Stomach (tissue), 19 donors: ENCODE measurements at places on chromosomes 7 and 10. TPM values are rescaled to one million over a fixed set of nuclear protein-coding genes. Genes with fewer than 3 reads are reported as not detected.

The CELF2 gene
- 37.7 TPM for total RNA-seq

GRCh38 chr7:81158189-81158588 lies 239.3 kb upstream of the SEMA3C start:
- H3K4me3 ChIP-seq = no peak overlapping the region
- no peak for DNase-seq
- H3K36me3 ChIP-seq = no peaks in the 10 kb centered on the region
- H3K27ac ChIP-seq = no peak overlapping the region
- peaks cover 8% of the 10 kb centered on the region for H3K4me1 ChIP-seq

DNA sequence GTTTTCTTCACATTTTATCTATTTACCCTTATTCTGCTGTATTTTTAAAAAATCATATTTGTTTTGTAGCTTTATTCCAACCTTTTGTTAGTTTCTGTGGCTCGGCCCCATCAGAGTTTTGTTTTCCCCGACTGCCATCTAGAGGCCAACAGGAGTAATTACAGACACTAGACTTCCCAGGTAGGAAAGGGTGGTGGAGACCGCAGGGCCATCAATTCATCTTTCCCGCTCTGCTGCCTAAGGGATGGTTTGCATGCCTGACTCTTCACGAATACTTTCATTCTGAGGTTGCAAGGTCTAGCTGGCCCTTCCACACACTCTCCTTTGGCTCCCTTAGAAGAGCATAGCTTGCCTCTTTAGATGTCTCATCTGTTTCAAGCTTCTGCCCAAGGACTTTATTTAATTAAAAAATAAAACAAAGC lies 38.3 kb downstream of the LYZL2 start:
- peaks cover 6% of the 10 kb centered on the region for H3K4me1 ChIP-seq
- DNase-seq = no peak
- H3K27ac ChIP-seq = no peak overlapping the region
- H3K27me3 ChIP-seq = no peaks in the 10 kb centered on the region
- H3K4me3 ChIP-seq = no peak overlapping the region
- no peaks in the 10 kb centered on the region for H3K36me3 ChIP-seq

The BZW2 gene
- total RNA-seq = 85.8 TPM

- no peaks in the 10 kb centered on the region for H3K36me3 ChIP-seq
- no peak overlapping the region for H3K27ac ChIP-seq
- DNase-seq = no peak
- no peak overlapping the region for H3K4me3 ChIP-seq
- H3K27me3 ChIP-seq = no peaks in the 10 kb centered on the region
Measured at GRCh38 chr7:84188786-84189405, 5.7 kb downstream of the SEMA3A start.

The PLPP4 gene
- total RNA-seq = not detected

- no peaks in the 10 kb centered on the region for H3K36me3 ChIP-seq
- DNase-seq = no peak
Measured at GRCh38 chr10:124952123-124952522, 10.2 kb downstream of the ZRANB1 start.

DNA sequence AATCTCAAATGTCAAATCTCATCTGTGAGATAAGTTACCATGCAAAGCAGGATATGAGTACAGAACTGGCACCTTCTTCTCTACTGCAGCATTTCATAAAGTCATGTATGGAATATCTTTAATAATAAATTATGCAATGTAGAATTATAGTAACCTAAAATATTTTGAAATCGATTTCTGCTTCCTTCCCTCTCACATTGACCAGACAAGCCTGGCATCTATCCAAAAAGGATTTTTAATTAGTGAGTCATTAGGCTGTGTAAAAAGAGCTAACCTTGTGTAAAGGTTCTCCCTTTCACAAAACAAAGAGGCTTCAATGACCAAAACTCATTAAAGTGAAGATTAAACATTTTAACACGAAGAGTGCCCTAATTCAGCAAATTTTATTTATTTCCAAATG lies 48.8 kb upstream of the EXOC6 start:
- no peaks in the 10 kb centered on the region for H3K4me1 ChIP-seq
- H3K36me3 ChIP-seq = no peaks in the 10 kb centered on the region
- no peak overlapping the region for H3K27ac ChIP-seq
- no peak overlapping the region for H3K4me3 ChIP-seq

GRCh38 chr10:20254078-20254477 lies 437.8 kb downstream of the PLXDC2 start:
- no peaks in the 10 kb centered on the region for H3K36me3 ChIP-seq
- no peaks in the 10 kb centered on the region for H3K4me1 ChIP-seq
- no peaks in the 10 kb centered on the region for H3K27me3 ChIP-seq
- no peak for DNase-seq
- no peak overlapping the region for H3K27ac ChIP-seq

The PLEKHS1 gene
- 2.9 TPM for total RNA-seq

DNA sequence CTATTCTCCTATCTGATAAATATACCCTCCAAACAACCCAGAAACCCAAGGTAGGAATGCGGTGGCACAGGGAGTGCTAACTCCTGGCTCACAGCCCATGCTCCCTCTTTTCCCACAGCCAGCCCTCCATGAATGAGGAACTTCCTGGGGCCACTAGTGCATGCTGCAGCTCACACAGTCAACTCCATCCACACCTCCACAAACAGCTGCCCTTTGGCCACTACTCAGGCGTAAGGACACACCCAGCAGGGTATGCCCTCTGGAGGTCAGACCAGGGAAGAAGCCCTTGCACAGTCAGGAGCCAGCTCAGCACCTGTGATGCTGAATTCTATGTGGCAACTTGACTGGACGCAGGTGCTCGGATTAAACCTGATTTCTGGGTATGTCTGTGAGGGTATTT lies 85.2 kb upstream of the PIK3CG start:
- peak; percentile 53 for DNase-seq
- peaks cover 14% of the 10 kb centered on the region for H3K4me1 ChIP-seq
- H3K27me3 ChIP-seq = no peaks in the 10 kb centered on the region
- no peak overlapping the region for H3K4me3 ChIP-seq
- H3K36me3 ChIP-seq = no peaks in the 10 kb centered on the region

DNA sequence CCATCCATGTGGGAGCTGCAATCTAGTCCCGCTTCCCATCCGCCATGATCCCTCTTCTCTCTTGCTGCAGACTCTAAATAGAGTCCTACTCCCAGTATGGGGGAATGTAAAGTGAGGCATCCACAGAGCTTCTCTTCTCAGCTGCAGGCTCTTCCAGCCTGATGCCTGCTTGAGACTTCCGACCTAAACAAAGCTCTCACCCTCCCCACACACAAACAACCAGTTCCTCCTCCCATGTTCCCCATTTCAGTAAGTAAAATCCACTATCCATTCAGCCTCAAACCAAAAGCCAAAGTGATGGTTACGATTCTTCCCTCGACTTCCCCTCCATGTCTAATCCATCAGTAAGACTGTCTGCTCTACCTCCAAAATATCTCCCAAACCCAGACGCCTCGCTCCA lies 108.2 kb upstream of the NFE2L3 start:
- no peaks in the 10 kb centered on the region for H3K27me3 ChIP-seq
- no peaks in the 10 kb centered on the region for H3K4me1 ChIP-seq
- no peak overlapping the region for H3K4me3 ChIP-seq
- DNase-seq = no peak
- H3K27ac ChIP-seq = no peak overlapping the region
- no peaks in the 10 kb centered on the region for H3K36me3 ChIP-seq

- no peak overlapping the region for H3K4me3 ChIP-seq
Measured at GRCh38 chr7:18667466-18667865, 171.9 kb downstream of the HDAC9 start.

The EFCAB10 gene
- 1.5 TPM for total RNA-seq

DNA sequence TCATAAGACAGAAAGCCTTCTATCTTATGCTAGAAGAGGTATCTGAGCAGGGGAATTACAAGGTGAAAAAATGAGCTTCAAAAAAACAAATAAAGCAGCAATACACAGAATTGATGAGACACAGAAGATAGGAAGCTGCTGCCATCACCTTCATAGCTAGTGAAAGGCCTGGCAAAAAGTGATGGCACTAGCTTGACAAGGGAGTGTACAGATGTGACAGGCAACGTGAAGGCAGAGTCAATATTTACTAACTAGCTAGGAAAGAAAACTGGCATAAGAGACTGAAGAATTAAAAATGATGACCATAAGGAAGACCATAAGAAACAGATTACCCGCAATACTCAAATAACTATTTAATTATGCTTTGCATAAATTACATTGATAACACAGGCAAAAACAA lies 9.4 kb downstream of the GPR22 start:
- no peak overlapping the region for H3K27ac ChIP-seq
- H3K27me3 ChIP-seq = no peaks in the 10 kb centered on the region
- DNase-seq = no peak
- H3K4me3 ChIP-seq = no peak overlapping the region
- H3K4me1 ChIP-seq = no peaks in the 10 kb centered on the region
- H3K36me3 ChIP-seq = no peaks in the 10 kb centered on the region

DNA sequence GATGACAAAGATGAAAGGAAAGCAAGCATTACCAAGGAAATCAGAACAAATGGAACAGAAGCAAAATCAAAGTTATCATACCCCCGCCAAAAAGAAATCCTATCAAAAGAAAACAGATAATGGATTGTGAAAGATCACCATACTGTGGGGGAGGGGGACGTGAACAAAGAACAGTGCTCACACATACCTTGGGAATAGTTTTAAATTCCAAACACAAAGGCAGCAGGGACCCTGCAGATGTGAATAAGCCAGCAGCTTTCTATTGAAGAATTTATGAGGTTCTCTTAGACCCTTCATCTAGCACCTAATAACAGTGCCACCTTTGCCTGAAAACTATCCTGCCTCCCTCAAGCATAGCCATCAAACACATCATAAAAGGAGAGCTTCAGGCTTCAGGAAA lies 94.0 kb downstream of the AKR1D1 start:
- DNase-seq = no peak
- no peak overlapping the region for H3K4me3 ChIP-seq
- no peak overlapping the region for H3K27ac ChIP-seq
- no peaks in the 10 kb centered on the region for H3K27me3 ChIP-seq
- no peaks in the 10 kb centered on the region for H3K4me1 ChIP-seq

DNA sequence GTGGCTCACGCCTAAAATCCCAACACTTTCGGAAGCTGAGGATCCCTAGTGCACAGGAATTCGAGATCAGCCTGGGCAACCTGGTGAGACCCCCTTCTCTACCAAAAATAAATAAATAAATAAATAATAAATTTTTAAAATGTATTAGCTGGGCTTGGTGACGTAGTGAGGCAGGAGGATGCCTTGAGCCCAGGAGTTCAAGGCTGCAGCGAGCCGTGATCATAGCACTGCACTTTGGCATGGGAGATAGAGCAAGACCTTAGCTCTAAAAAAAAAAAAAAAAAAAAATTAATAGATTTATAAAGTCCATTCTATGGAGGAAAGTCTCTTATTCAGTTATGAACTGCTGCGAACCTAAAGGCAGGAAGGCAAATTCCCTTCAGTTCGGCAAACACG lies 1.1 kb upstream of the PTPN12 start:
- no peak for DNase-seq
- H3K4me1 ChIP-seq = peaks cover 31% of the 10 kb centered on the region
- H3K36me3 ChIP-seq = no peaks in the 10 kb centered on the region
- H3K27me3 ChIP-seq = no peaks in the 10 kb centered on the region

The AGR3 gene
- not detected for total RNA-seq

The SLC16A9 gene
- total RNA-seq = 0.43 TPM

- no peaks in the 10 kb centered on the region for H3K4me1 ChIP-seq
- no peak overlapping the region for H3K27ac ChIP-seq
- H3K36me3 ChIP-seq = no peaks in the 10 kb centered on the region
- no peak overlapping the region for H3K4me3 ChIP-seq
- no peaks in the 10 kb centered on the region for H3K27me3 ChIP-seq
Measured at GRCh38 chr10:51377070-51377931, 303.0 kb downstream of the PRKG1 start.

GRCh38 chr10:132131581-132132420 lies 54.9 kb upstream of the DPYSL4 start:
- H3K4me1 ChIP-seq = no peaks in the 10 kb centered on the region
- no peaks in the 10 kb centered on the region for H3K36me3 ChIP-seq
- peaks cover 18% of the 10 kb centered on the region for H3K27me3 ChIP-seq
- DNase-seq = no peak
- no peak overlapping the region for H3K27ac ChIP-seq

The HECW1 gene
- 11.1 TPM for total RNA-seq

DNA sequence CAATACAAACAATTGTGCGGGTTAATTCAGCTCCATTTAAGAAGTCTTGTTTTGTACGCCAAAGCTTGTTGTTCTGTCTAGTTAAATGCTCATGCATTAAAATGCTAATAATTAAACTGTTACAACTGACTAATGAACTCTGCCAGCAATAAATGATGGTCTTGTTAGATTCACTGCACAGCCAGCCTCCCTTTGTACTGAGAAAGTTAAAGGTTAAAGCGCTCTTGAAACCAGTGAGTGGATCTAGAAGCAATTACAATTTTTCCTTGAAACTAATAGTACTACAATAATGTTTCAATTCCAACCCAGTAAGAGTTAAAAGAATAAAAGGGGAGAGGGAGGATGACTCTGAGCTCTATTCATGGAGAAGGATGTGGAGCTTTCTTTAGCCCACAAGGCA lies 233.0 kb downstream of the EMX2 start:
- no peak overlapping the region for H3K4me3 ChIP-seq
- DNase-seq = no peak
- H3K27ac ChIP-seq = no peak overlapping the region

DNA sequence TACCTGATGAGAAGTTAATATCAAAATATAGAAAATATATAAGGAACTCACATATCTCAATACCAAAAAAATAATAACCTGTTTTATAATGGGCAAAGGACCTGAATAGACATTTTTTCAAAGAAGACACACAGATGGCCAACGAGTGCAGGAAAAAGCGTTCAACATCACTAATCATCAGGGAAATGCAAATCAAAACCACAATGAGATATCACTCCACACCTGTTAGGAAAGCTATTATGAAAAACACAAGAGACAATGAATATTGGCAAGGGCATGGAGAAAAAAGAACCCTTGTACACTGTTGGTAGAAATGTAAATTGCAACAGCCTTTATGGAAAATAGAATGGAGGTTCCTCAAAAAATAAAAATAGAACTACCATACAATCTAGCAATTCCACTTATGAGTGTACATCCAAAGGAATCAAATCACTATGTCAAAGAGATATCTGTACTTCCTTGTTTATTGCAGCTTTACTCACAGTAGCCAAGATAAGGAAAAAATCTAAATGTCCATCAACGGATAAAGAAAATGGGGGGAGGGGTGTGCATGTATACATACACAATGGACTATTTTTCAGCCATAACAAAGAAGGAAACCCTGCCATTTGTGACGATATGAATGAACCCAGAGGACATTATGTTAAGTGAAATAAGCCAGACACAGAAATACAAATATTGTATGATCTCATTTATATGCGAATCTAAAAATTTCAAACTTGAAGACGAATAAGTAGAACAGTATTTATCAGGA lies 3.6 kb upstream of the ALOX5 start:
- no peaks in the 10 kb centered on the region for H3K36me3 ChIP-seq
- H3K4me1 ChIP-seq = peaks cover 23% of the 10 kb centered on the region
- no peak for DNase-seq
- no peak overlapping the region for H3K4me3 ChIP-seq
- no peak overlapping the region for H3K27ac ChIP-seq

GRCh38 chr10:119502209-119502608 lies 40.3 kb downstream of the RGS10 start:
- H3K4me3 ChIP-seq = no peak overlapping the region
- peaks cover 3% of the 10 kb centered on the region for H3K36me3 ChIP-seq
- H3K27me3 ChIP-seq = no peaks in the 10 kb centered on the region
- peak overlapping the region; percentile 32 for H3K27ac ChIP-seq
- peak; percentile 67 for DNase-seq
- H3K4me1 ChIP-seq = peaks cover 37% of the 10 kb centered on the region

GRCh38 chr10:46536781-46537180 lies 19.7 kb downstream of the GPRIN2 start:
- no peak overlapping the region for H3K4me3 ChIP-seq
- no peaks in the 10 kb centered on the region for H3K36me3 ChIP-seq
- DNase-seq = no peak
- H3K27ac ChIP-seq = no peak overlapping the region
